ENCODE measurements at places on chromosomes 11 and 22.

DNA sequence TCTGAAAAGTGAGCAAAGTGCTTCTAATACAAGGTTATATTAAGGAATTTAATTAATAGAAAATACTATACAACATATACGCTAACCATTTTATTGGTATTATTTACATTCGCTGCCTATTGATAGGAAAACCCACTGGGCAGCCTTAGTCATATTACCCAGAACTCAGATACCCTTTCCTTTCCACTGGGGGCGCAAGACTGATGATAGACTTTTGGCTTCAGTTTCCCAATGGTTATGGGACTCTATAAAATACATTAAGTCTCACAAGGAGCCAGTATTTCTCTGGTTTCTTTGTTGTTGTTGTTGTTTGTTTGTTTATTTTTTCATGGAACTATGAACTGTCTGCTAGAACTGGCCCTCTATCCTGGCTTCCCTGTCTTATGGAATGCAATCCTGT lies 471.1 kb upstream of the KIRREL3 start:
- no peak for DNase-seq

- DNase-seq = peak; percentile 57
These were observed 9.7 kb upstream of the AHNAK start for GRCh38 chr11:62556108-62556874.

- DNase-seq = no peak
These were observed 36.9 kb upstream of the POLA2 start for GRCh38 chr11:65224930-65225278.

- DNase-seq = no peak
These were observed 40.5 kb downstream of the KREMEN1 start for GRCh38 chr22:29113319-29113718.

GRCh38 chr11:69311767-69312385 lies 17.9 kb downstream of the MYEOV start:
- no peak for DNase-seq

DNA sequence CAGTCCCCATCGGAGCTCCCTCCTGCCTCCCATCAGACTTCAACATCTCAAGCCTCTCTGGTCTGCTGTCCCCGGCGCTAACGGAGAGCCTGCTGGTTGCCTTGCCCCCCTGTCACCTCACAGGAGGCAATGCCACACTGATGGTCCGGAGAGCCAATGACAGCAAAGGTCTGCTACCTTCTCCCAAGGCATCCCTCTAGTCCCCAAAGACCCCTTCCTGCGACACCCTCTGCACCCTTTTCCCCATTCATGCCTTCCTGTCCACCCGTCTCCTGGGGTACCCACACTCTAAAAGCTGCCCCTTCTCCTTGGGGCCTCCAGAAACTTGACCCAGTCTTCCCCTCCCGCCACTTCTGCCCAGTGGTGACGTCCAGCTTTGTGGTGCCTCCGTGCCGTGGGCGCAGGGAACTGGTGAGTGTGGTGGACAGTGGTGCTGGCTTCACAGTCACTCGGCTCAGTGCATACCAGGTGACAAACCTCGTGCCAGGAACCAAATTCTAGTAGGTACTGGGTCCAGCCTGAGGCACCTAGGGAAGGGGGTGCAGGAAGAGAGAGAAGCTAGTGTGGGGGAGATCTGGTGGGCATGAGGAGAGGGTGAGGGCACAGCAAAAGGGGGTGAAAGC lies 860 bp downstream of the UPK2 start:
- no peak for DNase-seq

- DNase-seq = no peak
These were observed 15.6 kb downstream of the TP53AIP1 start for GRCh38 chr11:128927108-128927461.

GRCh38 chr22:42194953-42195352 lies 64.3 kb upstream of the CYP2D6 start:
- DNase-seq = no peak

DNA sequence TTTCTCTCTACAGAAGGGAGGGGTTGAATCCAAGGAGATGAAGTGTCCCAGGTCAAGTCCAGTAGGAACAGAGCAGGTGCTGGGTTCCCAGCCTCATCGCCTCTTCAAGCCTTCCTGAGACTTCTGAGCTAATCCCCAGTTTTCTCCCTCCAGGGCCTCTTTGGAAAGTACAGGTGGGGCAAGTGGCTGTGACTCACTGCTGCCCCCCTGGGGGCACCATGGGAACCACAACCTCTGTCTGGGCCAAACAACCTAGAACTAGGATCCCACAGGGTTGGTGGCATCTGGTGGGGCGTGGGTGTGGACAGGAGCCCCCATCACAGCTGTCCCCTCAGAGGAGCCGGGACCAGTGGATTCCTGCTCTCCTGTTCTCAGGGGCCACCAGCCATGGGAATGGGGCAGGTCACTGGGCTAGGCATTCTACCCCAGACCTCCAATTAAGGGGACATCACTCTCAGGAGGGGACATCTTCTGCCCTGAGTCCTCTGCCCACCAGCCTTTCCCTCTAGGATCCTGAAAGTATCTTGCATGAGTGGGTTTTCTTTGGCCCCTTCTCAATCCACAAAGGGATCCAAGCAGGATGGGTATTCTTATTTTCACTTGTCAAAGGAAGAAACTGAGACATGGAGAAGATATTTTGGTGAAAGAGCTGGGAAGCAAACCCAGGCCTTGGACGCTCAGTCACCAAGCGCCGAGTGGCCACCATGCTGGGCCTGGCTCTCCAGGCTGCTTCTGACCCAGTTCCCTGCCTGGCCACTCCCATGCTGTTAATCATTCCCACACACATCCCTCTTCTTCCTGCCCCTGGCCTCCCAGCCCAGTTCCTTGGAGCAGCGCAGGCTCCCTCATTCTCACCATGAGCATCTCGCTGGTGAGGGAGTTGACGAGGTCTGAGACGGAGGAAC lies 23.8 kb downstream of the LRRC10B start:
- DNase-seq = no peak

DNA sequence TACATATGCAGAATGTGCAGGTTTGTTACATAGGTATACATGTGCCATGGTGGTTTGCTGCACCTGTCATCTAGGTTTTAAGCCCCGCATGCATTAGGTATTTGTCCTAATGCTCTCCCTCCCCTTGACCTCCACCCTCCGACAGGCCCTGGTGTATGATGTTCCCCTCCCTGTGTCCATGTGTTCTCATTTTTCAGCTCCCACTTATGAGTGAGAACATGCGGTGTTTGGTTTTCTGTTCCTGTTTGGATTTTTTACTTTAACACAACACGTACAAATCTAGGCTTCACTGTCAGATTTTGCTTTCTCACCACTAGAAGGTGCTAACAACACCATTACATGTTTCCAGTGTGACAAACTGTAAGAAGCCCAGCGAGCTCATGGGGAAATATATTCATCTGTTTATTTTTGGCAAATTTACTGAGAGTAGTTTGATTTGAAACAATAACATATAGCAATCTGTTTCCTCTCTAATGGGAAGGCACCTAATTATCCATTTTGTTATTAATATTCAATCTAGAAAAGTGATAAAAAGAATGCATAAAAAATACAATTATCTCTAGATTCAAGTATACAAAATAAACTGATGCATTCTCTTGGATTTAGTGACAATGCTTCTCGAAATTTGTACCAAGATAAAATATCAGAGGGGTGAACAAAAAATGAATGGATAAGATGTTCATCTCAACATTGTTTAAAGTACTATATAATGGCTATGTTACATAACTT lies 23.2 kb upstream of the BIRC3 start:
- DNase-seq = no peak

- no peak for DNase-seq
These were observed 1.3 kb downstream of the CTSW start for GRCh38 chr11:65880844-65881421.

- no peak for DNase-seq
These were observed 29.4 kb upstream of the SORL1 start for GRCh38 chr11:121422675-121423074.

GRCh38 chr22:49009359-49010063 lies 818.2 kb downstream of the BRD1 start:
- no peak for DNase-seq

GRCh38 chr11:34631737-34632104 lies 10.8 kb downstream of the EHF start:
- DNase-seq = no peak

DNA sequence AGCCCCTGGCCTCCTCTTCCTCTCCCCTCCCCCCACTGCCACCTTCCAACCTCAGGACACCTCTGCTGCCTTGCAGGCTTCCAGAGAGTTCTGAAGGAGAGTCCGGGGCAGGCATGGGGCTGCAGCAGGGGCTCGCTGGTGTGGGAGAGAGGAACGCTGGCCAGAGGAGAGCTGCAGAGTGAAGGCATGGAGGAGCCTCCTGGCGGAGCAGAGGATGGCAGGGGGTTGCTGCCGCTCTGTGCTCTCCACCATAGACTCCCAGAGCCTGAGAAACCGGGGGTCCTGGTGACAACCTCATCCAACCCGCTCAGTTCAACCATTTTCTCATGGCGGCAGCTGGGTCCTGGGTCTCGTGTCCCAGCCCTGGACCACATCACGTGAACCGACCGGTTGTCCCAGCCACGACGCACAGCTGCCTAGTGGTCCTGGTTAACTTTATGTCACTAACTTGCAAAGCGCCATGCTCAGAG lies 17.5 kb downstream of the MRGPRG start:
- no peak for DNase-seq

GRCh38 chr11:123236879-123237278 lies 41.8 kb upstream of the CLMP start:
- no peak for DNase-seq

- no peak for DNase-seq
These were observed 58.6 kb downstream of the UVRAG start for GRCh38 chr11:75873417-75874221.

DNA sequence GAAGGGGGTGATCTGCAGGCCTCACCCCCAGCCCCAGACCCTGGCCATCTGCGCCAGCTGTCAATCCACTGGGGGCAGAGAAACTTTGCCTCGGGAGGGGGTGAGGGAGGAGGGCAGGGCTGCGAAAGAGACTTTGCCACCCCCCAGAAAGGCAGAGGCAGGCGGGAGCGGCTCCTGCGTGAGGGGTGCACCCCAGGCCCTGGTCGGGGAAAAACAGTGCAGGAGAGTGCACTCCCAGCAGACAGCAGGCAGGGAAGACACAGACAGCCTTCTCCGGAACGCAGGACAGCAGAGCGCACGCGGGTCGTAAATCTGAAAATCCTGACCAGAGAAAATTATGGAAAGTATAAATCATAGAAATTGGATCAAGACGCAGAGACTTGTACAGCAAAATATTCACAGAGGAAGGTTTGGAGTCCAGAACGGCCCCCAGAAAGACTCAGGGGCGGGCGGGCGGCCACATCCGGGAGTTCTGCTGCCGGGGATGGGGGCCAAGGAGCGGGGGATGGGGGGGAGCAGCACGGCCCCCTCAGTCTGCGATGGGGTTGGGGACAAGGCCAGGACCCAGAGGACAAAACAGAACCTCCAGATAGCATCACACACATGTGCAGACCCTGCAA lies 8.0 kb upstream of the MRPL23 start:
- DNase-seq = no peak

- no peak for DNase-seq
These were observed 4.4 kb upstream of the TCP11L1 start for GRCh38 chr11:33035011-33035410.

GRCh38 chr22:39522567-39523300 lies 2.4 kb downstream of the ATF4 start:
- no peak for DNase-seq

DNA sequence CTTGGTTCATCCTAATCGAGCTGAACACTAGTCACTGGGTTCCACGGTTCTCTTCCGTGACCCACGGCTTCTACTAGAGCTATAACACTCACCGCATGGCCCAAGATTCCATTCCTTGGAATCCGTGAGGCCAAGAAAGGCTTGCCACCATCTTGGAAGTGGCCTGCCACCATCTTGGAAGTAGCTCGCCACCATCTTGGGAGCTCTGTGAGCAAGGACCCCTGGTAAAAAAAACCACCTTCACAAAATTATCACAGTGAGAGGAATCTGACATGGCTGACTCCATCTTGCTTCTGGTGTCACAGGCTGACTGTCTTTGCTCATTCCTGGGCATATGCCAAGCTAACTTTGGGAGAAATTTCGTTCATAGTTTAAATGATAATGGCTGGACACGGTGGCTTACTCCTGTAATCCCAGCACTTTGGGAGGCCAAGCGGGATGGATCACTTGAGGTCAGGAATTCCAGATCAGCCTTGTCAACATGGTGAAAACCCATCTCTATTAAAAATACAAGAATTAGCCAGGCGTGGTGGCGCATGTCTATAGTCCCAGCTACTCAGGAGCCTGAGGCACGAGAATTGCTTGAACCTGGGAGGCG lies 18.9 kb upstream of the KCTD14 start:
- DNase-seq = no peak

DNA sequence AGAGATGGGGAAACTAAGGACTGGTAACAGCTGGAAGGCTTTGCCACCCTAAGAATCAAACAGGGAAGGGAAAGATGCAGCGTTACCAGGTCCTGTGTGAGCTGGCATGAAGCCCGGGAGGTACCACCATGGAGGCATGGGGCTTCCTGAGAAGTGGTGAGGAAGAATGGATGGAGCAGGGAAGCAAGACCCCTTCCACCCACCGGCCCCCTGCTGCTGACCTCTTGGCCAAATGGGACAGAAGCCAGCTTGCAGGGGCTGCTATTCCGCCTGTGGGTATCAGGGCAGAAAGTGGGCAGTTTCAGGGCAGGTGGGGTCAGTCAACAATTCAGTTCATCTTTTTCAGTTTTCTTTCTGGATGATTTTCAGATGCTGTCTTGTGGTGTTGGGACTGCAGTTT lies 1099.9 kb downstream of the TBC1D22A start:
- DNase-seq = no peak

DNA sequence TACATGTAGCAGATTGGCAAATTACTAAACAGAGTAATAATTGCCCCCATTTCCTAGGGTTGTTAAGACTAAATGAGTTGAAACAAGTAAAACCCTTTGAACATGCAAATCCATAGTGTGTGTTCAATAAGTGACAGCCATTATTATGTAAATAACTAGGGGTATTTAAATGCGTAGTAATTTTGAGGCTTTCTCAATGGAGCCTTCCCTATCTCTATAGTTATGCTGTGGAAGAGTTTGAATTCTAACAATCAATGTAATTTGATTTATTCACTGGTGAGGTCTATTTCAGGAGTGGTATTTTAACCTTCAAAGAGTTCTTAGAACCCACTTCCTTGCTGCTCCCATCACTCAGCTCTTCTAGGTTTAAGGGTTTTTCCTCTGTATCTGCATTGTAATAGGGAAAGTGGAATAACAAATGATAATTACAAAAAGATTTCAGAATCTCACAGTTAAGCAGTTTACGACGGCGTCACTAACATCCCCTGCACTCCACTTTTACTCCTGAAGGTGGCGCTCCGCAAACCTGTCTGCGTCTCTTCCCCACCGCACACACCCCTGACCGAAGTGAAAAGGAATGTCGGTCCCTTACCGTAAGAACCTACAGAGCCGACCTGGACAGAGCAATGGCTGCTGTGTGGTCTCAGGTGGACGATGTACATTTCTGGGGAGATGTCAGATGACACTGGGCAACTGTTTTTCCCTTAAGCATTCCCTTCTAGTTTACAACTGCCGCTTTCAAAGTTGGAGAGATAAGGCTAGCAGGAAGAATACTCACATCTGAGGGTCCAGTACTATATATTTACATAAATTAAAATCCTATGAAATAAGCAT lies 80.8 kb downstream of the ZC3H12C start:
- peak; percentile 26 for DNase-seq
